ENCODE measurements at places on chromosomes 12 and 14. TPM values are rescaled to one million over a fixed set of nuclear protein-coding genes. Genes with fewer than 3 reads are reported as not detected.

The VASH1 gene
- 4.7 TPM for total RNA-seq

The ESR2 gene
- 0.15 TPM for total RNA-seq

The ESRRB gene
- 0.57 TPM for total RNA-seq

The FOXN4 gene
- not detected for total RNA-seq

The ITPR2 gene
- 10.0 TPM for total RNA-seq
